ENCODE measurements at places on chromosomes 3 and 15.

DNA sequence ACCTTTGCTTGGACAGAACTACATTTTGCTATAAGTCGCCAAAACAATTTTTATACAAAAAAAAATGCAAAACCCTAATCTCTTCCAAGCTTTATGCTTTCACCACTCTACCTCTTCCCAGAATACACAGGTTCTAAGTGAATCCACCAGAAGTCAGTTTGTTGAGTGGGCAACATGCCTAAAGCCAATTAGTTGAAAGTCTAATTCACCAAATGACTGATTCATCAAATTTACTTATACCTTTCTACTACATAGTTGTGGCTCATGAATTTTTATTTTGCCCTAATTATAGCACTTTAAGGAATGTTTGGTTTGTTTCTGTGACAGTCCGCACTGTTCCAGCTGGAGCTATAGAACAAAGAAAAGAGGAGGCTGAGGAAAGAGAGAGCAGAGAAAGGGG lies 265.9 kb upstream of the TGFBR2 start:
- DNase-seq, result no peak

DNA sequence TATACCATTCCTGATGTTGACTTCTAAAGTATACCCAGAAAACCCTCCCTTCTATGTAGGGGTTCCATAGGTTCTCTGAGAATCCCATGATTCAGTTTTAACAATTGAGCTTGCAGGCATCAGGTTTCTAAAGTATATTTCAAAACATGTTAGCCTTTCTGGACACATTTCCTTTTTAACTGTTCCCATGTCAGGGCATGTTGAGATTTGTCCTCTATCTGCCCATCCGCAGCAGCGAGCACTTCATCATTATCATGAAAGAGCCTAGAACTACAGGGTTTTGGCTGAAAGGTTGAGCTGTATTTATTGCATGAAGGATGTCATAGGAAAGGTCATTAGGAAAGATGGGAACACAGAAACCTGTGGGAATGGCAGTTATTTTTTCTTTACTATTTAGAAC lies 201.1 kb upstream of the BHLHE40 start:
- DNase-seq, result no peak

DNA sequence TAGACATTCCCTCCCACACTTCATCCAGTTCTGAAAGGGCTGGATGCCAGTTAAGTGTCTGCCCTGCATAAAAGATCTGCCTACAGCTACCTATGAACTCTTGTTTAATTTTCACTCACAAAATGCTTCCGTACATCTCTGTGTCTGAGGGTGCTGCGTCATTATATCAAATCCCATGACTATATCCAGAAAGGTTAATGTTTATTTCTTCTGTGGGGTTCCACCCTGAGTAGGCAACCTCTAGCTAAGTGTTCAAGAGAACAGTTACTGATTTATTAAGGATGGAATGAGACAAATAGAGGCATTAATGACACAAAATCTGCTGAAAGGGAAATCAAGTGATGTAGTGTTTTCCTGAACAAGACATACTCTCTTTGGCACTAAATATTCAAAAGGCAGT lies 220.2 kb downstream of the MTHFS start:
- DNase-seq, result no peak

- DNase-seq, result no peak
Observed at GRCh38 chr15:77107068-77107467, 36.2 kb upstream of the TSPAN3 start.

- no peak for DNase-seq
Observed at GRCh38 chr15:100818927-100819326, 60.7 kb upstream of the ALDH1A3 start.

- no peak for DNase-seq
Observed at GRCh38 chr15:28114721-28115622, 15.9 kb upstream of the OCA2 start.

DNA sequence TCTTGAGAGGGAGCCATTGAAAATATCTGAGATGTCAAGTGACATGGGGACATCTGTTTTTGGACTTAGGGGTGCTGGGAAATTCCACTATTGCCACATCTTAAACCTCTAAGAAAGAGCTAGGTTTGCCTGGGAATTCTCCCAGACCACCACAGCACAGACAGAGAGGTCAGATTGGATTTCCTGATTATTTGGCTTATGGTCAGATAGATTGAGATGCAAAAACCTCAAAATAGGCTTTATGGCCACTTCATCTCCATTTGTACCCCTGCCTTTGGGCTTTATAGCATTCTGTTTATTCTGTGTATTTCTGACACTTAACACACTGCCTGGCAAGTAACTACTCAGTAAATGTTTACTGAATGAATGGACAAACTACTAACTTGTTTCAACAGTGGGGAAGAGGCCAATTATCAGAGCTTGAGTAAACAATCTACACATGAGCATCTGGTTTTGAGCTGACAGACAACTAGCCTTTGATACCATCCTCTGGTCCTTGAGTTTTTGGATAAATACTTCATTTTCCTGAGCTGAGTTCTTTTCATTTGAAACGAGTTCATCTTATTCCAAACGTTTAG lies 81.8 kb downstream of the TP63 start:
- DNase-seq, result no peak

GRCh38 chr3:174613173-174613572 lies 246.0 kb upstream of the NAALADL2 start:
- DNase-seq, result no peak

GRCh38 chr15:65945616-65946015 lies 76.3 kb downstream of the RAB11A start:
- no peak for DNase-seq

DNA sequence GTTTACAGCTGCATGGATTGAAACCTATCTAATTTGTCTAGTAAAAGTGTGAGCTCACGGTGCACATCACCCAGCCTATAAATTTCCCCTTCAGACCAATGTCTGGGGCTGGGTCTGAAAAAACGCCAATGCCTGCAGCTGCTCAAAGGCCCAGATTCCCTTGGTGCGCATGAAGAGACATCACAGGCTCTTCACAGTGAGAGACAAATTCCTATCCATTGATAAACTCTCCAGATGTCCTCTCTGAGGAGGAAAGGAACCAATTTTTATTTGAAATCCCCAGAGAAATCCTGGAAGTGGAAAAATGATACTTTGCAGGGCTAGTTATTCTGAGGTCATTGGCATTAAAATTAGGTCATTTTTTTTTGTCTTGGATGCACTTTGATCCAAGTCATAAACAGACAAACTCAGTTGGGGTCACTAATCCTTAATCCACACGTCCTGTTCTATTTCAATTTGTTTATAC lies 360.5 kb downstream of the EPHA3 start:
- DNase-seq, result no peak

DNA sequence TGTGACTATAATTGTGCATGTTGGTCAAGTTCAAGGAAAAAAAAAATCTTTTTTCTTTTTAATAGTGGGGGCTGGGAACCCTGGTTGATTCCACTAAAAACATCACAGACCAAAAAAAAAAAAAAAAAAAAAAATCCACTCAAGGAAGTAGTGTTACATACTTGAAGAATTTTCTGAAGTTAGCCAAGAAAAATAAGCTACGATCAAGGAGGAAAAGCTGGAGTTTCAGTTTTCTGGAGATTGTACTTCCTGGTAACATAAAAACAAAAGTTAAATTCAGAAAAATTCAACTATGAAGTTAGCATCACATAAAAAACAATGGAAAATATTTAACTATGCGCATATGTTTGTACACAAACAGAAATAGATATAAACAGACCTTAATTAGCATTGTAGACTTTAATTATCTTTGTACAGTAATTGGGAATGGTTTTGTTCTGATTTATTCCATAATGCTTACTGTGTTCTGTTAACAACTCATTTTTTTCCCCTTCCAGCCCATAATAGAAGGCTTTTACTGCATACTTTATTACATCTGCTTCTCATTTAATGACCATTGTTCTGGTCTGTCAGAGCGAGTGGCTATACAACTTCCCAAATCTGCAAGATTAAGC lies 194.3 kb downstream of the RORA start:
- no peak for DNase-seq

DNA sequence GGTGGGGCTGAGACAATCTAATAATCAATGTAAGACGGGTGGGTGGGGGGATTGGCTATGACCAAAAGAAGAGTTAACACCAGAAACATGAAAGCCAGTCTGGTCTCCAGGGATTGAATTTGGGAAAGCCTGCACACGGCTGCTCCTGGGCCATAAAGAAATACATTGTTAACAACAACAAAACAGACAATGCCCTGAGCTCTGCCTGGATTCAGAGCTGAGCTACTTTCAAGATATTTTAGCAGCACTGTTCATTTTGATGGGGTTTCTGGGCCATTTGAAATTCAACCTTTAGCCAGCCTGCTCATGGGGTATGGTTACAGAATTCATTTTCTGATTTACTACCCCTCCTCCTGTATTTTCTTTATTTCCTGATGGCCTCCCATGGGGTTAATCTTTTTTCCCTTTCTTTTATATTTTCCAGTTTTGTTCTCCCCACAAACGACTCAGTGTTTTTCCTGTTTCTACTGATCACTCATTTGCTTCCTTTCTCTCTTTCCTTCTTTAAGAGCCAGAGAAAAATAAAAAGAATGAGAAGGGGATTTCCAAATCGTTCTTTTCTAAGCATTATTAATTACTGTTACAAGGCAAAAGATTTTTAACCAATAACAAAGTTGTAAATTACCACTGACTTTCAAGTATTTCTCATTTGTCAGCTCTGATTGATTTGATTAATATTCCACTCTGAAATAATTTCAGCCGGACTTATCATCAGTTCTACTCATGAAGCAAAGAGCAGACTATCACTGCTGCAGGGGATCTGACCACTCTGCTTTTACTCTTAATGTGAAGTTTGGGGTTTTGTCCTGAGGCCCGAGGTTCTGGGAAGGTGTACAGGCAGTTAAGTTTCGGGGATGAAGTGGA lies 19.6 kb downstream of the NR2F2 start:
- DNase-seq, result no peak

GRCh38 chr15:62846131-62846804 lies 196.3 kb upstream of the TPM1 start:
- no peak for DNase-seq

- no peak for DNase-seq
Observed at GRCh38 chr3:152084441-152085158, 184.1 kb upstream of the MBNL1 start.

GRCh38 chr3:3296979-3297381 lies 117.5 kb upstream of the CRBN start:
- no peak for DNase-seq

Data from stimulated activated CD8-positive, alpha-beta memory T cell treated with anti-CD3 and anti-CD28 coated beads, Interleukin-15, amount 100 ng/mL, for 4 hours (primary cell).